ENCODE measurements at places on chromosomes 12 and 14.

GRCh38 chr14:99650189-99650588, 5.3 kb downstream of the HHIPL1 start:
- DNase-seq: no peak

GRCh38 chr14:69773571-69774276, 6.8 kb downstream of the SRSF5 start:
- DNase-seq: no peak

GRCh38 chr14:55800156-55800785, 220.3 kb downstream of the KTN1 start:
- DNase-seq: no peak

- no peak for DNase-seq
Measured at GRCh38 chr12:24048446-24048845, 99.0 kb upstream of the SOX5 start.

DNA sequence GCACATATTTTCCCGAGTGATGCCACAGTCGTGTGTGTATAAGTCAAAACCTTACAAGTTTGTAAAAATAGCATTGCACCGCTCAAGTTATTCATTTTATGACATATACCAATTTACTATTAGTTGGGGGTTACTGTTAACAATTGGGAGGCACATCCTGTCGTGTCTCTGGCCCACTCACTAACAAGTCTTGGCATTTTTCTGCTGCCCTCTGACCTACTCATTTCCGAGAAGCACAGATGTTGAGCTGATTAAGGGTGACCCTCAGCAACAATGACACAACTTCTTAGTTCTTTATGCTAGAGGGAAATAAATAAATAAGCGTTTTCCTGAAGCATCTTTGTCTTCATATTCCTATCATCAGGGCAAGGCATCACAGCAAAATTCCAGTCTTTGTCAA, 6.8 kb upstream of the ATG14 start:
- no peak for DNase-seq

- DNase-seq: no peak
Measured at GRCh38 chr14:85475113-85475512, 54.8 kb upstream of the FLRT2 start.

GRCh38 chr14:75190023-75190422, 13.6 kb upstream of the TMED10 start:
- DNase-seq: no peak

DNA sequence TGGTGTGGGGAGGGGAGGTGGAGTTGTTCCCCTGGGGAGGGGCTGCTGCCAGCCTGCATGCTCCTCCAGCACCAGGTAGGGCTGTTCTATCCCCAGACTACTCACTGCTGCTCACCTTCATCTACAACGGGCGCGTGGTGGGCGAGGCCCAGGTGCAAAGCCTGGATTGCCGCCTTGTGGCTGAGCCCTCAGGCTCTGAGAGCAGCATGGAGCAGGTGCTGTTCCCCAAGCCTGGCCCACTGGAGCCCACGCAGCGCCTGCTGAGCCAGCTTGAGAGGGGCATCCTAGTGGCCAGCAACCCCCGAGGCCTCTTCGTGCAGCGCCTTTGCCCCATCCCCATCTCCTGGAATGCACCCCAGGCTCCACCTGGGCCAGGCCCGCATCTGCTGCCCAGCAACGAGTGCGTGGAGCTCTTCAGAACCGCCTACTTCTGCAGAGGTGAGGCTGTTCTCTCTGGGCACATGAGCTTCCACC, 3.5 kb downstream of the IRF9 start:
- no peak for DNase-seq

- DNase-seq: no peak
Measured at GRCh38 chr12:86411710-86412109, 155.5 kb upstream of the MGAT4C start.

DNA sequence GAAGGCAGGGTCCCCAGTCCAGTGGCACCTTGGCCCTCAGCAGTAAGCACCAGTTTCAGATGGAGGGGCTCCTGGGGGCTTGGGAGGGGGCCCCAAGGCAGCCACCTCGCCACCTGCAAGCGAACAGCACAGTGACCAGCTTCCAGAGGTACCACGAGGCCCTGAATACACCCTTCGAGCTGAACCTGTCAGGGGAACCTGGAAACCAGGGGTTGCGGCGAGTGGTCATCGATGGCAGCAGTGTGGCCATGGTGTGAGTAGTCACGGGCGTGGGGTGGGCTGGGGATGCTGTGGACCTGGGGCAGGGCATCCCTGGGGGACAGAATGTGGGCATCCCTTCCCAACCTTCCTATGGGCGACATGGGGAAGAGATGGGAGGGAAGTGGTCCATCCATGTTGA, 11.2 kb downstream of the NYNRIN start:
- no peak for DNase-seq

- DNase-seq: no peak
Measured at GRCh38 chr12:42552822-42553221, 36.7 kb downstream of the PRICKLE1 start.

GRCh38 chr12:120834489-120835303, 69.5 kb downstream of the SPPL3 start:
- no peak for DNase-seq

DNA sequence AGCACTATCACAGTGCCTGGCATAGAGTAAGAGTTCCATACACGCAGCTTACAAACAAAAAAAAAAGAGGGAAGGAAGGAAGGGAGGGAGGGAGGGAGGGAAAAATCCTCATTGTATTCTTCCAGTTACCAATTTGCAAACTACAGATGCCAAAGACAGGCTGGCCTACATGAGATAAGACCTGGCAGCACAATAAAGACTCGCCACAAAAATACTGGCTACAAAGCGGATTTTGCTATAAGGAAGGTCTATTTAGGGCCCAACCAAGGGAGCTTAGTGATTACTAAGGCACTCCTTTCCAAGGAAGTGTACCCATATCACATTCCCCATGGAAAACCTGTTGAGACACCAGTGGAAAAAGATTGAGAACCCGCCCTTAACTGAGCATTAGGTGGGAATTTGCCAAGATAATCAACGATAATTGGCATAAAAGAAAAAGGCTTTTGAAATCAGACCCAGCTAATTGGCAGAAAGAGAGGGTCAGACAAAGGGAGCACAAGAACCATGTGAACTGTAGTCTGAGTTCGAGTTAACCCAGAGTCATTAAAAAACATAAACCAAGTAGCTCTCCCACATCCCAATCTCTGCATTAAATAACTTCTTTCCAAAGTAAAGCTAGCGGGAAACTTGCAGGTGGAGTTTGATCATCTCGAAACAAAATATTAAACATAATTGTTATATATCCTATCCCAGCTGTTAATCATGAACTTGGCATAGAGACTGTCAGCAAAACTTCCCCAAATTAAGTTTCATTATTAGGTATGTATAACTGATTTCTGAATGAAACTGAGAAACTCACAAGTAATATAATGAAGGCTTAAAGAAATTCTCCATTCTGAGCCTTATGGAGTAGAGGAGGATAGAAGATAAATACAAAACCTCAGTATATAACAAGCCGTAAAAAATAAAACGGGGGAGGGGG, 50.1 kb downstream of the PHLDA1 start:
- no peak for DNase-seq

DNA sequence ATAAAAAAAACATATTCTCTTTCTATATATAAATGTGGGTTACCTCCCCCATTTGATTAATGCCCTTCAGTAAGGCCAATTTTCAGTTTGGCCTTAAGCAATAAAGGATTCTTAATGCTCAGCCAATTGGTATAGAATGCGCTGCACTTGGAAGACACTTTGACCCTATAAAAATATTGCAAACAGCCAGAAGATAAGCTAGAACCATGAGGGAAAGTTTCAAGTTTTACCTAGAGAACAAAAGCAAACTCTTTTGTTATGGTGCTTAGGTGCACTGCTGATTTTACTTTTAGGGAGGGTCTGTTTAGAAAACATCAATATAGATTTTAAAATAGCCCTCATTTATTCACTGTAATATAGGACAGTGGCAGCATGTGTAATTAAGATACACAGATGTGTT, 251.6 kb upstream of the SLC16A7 start:
- DNase-seq: no peak

GRCh38 chr12:88127099-88127498, 14.8 kb downstream of the CEP290 start:
- DNase-seq: no peak

- no peak for DNase-seq
Measured at GRCh38 chr14:32311294-32312009, 17.6 kb upstream of the AKAP6 start.

DNA sequence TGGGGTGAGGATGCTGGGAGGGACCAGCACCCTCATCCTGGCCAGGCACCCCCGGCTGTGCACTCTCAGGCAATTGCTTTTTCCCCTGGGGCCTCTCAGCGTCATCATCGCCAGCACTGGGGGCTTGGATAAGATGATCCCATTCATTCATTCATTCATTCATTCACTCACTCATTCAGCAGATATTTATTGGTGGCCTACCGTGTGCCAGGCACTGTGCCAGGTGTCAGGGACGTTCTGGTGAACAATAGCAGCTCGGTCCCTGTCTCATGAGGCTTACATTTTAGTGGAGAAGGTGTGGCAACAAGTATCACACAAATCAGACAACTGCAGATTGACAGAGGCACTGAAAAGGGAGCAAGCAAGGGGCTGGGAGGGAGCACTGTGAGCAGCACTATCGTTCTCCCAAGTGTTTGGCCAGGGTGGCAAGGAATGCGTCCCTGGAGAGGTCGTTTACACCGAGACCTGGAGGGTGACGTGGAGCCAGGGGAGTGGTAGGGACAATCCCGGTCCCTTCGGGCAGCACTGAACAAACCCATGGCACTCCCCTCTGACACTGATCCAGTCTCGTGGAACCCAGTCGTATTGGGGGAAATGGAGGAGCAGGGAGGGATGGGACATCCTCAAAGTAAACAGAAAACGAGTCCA, 124.1 kb downstream of the PAPOLA start:
- DNase-seq: no peak

DNA sequence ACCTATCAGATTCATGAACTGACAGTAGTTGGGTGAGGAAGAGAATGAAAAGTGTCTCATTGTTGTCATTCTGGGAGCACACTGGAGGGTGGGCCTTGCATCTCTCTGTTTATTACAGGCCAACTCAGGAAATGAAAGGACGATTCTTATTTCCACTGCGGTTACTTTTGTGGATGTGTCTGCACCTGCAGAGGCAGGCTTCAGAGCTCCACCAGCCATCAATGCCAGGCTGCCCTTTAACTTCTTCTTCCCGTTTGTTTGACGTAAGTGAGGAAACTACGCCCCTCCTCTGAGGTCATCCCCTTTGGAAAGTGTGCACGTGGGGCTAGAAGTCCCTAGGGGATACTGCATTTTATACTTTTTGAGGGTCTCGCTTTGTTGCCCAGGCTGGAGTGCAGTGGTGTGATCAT, 33.7 kb downstream of the TCTN1 start:
- DNase-seq: no peak

- DNase-seq: no peak
Measured at GRCh38 chr12:44847403-44847802, 28.7 kb downstream of the NELL2 start.

DNA sequence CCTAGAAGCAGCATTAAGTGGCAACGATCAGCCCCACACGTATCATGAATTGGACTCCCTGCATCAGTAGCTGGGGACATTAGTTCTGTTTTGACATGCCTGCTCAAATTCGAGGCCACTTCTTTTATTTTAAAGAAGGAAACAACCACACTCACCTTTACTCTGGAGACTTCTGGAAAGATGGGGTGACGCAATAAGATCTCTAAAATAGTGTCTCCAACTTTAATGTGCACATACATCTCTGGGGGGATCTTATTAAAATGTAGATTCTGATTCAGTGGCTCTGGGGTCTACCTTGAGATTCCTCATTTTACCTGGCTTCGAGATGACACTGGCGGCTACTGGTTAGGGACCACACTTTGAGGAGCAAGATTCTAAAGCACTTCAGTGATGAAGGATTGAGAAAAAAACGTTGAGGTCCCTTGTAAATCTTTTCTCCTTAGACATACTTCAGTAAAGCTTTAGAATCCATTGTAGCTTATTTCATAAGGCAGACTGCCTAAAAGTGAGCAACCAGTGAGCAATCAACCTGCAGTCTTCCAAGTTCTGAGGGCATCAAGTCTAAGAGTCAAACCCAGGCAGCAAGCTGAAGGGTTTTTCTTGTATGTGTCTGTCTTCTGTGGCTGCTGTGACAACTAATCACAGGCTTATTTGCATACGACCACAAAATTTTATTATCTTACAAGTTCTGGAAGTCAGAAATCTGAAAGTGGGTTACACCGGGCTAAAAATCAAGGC, 718.6 kb upstream of the TBX3 start:
- DNase-seq: no peak

GRCh38 chr12:43325786-43326185, 226.2 kb downstream of the ADAMTS20 start:
- no peak for DNase-seq

DNA sequence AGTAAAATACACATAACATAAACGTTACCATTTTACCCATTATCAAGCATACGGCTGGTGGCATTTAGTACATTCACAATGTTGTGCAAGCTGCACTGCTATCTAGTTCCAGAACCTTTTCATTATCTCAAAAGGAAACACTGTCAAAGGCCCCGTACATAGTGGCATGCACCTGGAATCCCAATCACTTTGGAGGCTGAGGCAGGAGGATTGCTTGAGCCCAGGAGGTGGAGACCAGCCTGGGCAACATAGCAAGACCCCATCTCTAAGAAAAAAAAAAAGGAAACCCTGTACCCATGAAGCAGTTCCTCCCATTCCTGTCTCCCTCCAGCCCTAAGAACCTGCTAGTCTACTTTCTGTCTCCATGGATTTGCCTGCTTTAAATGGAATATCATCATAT, 7.4 kb upstream of the HVCN1 start:
- no peak for DNase-seq

- no peak for DNase-seq
Measured at GRCh38 chr12:4273273-4273651, 300 bp upstream of the CCND2 start.

DNA sequence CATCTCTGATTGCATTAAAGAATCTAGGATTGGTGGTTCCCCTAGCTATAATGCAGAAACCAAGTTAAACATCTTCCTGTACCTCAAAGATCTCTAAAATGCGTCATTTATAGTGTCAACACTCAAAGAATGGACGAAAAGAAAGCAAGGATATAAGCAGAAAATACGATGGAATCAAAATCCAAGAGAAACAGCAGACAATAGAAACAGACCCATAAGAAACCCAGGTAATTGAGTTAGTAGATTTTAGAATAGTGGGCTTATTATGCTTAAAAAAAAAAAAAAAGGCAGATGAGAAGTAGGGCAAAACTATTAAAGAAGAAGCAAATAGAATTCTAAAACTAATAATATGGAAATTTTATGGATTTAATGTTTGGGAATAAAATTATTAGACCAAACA, 44.4 kb downstream of the USP15 start:
- DNase-seq: no peak

GRCh38 chr12:18171571-18171970, 81.6 kb upstream of the RERGL start:
- no peak for DNase-seq

- DNase-seq: no peak
Measured at GRCh38 chr12:114287821-114288525, 118.0 kb downstream of the TBX5 start.

All from thyroid gland (tissue), 4 donors.